ENCODE measurements at places on chromosomes 5 and 9. TPM values are rescaled to one million over a fixed set of nuclear protein-coding genes. Genes with fewer than 3 reads are reported as not detected.

- DNase-seq = no peak
These were observed 57.6 kb upstream of the MTAP start for GRCh38 chr9:21744841-21745240.

DNA sequence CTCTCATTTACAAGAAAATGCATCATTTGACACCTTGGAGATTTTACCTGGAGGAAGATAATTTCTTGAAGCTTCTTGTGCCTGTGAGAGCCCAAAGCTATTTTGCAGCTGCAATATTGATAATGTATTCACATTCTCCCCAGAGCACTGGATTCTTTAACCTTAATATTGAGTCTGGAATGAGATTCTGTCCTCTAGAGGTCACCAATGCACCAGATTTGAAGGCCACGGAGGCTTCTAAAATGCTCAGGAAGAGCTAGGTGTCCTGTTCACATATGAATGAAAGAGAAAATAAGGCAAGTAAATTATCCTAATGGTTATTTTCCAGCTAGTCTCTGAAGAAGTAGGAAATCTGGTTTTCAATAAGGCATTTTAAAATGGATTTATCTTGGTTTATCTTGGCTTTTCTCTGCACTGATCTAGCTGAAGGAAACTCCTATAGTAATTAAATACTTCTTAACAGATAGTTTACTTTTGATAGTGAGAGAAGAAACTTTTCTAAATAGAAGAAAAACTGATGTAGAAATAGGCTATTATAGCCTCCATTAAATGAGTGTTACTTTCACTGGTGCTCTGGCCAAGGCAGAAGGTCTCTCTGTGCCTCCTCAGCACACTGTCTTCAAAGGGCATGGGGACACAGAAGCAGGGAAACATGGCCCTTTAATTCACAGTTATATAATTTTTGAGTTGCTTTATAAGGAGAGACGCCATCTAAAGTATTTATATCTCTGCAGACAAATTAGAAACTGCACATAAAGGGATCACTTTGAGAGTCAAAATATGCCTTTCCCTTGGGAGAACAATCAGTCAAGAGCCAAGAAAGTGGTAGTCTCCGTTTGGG is 297.0 kb upstream of the ACTBL2 start:
- DNase-seq = peak; percentile 14

- DNase-seq = no peak
These were observed 17.7 kb downstream of the BRD8 start for GRCh38 chr5:138160706-138161105.

DNA sequence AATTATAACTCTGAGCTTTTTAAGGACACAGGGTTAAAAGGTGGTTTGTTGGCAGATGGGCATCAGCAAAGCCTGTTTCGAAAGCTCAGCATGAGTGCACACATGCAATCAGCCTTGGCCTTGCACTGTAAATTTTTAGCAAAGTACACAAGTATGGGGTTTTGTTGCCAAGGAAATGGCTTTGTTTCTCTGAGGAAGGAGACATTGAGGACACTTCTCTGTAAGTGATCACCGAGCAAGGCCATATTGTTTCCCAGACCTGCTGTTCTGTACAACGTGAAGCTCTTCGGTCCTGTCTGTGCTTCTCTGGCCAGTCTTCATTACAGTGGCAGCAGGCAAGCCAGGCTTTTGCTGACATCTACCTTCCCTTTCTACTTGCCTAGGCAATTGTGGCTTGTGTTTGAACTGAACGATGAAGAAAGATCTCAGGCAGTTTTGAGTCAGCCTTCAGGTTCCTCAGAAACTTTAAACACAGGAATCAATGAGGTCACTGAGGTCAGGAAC is 27.9 kb upstream of the GLRX start:
- DNase-seq = no peak

The PCDHB5 gene
- not detected for total RNA-seq

The MYO10 gene
- total RNA-seq = 0.17 TPM

The LCN15 gene
- total RNA-seq = not detected

The SPATA31C1 gene
- total RNA-seq = not detected

Data from CD4-positive, alpha-beta memory T cell (primary cell).